ENCODE measurements at places on chromosomes 1 and 21.

- DNase-seq, result no peak
Observed at GRCh38 chr1:169426174-169426705, 1.0 kb downstream of the CCDC181 start.

- DNase-seq, result no peak
Observed at GRCh38 chr21:31050577-31051157, 12.4 kb upstream of the KRTAP19-8 start.

DNA sequence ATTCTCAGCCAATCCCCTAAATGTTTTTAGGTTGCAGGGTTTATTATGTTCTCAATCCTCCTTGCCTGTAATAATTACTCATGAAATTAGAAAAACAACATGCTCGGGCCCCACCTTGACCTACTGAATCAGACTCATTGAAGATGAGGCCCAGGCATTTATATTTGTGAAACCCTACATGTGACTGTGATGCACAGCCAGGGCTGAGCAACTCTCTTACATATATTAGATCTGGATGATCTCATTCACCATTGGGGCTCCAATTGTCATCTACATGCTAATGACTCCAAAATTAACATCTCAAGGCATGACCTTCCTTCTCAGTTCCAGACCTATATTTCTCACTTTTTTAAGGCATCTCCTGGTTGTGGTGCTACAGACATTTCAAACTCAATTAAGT, 103.3 kb downstream of the WDR3 start:
- DNase-seq, result no peak

- DNase-seq, result peak; percentile 12
Observed at GRCh38 chr1:19344372-19344810, 32.3 kb downstream of the SLC66A1 start.

DNA sequence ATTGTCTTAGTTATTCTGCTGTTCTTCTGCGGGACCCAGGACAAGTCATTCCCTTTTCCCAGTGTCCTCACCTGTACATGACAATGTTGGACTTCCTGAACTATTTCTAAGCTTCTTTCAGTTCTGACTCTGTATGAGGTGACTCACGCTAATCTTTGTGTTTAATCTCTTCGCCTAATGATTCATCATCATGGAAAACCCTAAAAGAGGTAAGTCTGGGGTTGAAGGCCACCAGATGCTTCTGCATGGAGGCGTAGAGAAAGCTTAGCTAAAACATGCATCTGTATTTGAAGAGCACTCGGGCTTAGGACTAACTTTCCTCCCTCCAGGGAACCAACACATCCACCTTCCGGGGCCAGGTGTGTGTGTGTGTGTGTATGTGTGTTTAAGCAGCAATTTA, 7.4 kb downstream of the SPRR5 start:
- no peak for DNase-seq

- DNase-seq, result no peak
Observed at GRCh38 chr21:14099570-14099969, 111.2 kb downstream of the LIPI start.

GRCh38 chr1:153659175-153659534, 652 bp downstream of the SNAPIN start:
- no peak for DNase-seq

GRCh38 chr1:109910123-109910962, at the start of gene CSF1:
CSF1 (plus strand) TSS chr1:109910849; CDS start chr1:109911024, 175 bp downstream.
- no peak for DNase-seq

DNA sequence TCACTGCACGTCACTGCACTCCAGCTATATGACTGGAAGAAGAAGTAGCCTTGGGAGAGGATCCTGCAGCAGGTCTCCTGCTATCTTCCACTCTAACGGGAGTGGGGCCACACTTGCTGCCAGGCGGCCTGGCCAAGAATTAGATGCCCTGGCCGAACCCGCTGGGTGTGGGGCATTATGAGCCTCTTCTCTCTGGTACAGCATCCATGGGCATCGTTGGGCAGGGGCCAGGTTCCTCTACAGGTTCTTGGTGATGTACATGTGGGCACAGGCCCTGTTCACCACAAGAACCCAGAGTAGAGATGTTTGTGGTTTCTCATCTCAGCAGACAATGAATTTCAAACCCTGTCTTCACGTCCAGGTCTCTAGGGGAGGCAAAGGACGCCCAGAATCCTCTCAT, 370.5 kb downstream of the NPHP4 start:
- no peak for DNase-seq

DNA sequence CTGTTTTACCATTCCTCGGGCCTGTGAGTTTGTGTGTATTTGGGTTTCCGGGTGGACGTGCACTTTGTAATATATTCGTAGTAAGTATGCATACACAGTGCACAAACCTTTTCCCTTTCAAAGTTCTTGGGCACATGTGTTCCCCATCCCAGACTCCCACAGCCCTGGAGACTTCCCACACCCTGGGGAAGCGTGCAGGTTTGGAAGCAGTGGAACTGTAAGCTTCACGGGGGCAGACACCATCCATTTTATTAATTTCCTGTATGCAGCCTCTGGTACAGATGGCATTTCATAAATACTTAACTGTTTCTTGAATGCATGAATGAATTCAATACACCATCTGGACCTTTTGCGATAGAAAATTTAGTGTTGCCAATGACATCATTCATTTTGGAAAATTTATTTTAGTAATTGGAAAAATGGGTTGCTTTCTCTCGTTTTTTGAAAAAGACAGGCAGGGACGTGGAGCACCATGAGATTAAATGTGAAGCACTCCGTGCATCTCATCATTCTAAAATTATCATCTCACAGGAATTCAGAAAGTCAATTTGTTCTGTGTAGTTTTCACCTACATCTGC, 10.8 kb downstream of the ETS2 start:
- no peak for DNase-seq

GRCh38 chr1:16021681-16022080, at the start of gene CLCNKA:
CLCNKA (plus strand) TSS chr1:16022036; CDS start chr1:16022620, 584 bp downstream.
- no peak for DNase-seq

- DNase-seq, result no peak
Observed at GRCh38 chr1:169338617-169339016, 29.0 kb downstream of the NME7 start.

DNA sequence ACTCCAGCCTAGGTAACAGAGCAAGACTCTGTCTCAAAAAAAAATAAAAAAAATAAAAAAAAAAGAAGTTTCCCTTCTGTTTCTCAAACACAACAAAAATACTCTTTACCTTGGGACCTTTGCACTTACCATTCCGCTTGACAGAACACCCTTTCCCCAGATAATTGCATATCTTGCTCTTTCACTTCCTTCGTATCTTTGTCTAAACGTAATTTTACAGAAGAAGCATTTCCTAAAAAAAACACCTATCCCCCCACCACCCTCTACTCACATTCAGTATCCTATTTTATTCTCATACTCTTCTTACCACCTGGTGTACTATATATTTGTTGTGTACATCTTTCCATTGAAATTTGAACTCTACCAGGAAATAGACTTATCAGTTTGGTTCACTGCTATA, 32.7 kb downstream of the ASH1L start:
- no peak for DNase-seq

DNA sequence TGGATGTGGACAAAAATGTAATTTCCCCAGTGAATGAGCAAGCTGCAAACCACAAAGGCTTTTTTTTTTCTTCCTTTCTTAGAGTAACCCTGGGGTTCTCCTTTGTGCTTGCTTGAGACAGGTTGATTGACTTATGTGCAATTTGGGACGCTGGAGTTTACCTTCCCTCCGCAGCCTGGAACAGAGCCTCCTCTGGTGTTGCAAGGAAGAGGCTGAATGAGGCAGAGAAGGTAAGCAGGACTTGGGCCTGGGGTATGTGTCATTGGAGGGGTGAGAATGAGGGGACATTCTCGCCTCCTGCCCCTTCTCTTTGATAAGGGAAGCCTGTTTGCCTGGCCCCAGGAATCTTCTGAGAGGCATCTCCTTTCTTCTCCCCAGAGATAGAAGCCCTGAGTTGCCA, 49.8 kb downstream of the NFASC start:
- no peak for DNase-seq

GRCh38 chr1:205310976-205311704, 10.4 kb downstream of the NUAK2 start:
- DNase-seq, result no peak

DNA sequence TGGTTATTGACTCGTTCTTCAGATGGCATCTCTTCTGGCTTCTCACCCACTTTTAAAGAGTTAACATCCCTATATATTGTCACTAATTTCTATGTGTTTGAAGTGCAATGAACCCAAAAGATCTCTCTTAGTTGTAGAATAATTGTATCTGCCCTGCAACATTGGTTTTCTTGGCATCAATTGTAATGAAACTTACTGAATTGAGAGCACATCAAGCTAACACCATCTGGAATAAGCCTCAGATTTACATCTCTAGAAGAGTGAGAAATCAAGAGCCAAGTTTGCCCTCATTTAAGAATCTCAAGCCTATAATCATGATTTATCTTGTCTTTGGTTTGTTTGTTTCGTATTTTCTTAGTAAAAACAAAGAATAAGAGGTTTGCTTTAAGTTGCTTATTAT, 372.6 kb upstream of the LRRC7 start:
- no peak for DNase-seq

- DNase-seq, result no peak
Observed at GRCh38 chr1:21095976-21096375, 80.7 kb downstream of the EIF4G3 start.

GRCh38 chr1:90402893-90403849, 313.9 kb downstream of the BARHL2 start:
- DNase-seq, result peak; percentile 8

DNA sequence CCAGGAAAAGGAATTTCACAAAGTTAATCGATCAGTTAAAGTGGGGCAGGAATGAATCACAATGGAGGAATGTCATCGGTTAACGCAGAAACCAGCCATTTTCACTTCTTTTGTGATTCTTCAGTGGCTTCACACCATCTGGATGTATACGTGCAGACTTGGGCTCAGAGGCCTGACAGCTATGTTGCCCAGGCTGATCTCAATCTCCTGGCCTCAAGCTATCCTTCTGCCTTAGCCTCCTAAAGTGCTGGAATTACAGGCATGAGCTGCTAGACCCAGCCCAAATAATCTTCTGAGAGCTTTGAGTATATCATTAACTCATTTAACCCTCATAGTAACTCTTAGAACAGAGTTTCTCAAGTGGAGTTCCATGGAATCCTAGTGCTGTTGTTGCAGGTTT, 126.5 kb upstream of the VANGL1 start:
- no peak for DNase-seq

DNA sequence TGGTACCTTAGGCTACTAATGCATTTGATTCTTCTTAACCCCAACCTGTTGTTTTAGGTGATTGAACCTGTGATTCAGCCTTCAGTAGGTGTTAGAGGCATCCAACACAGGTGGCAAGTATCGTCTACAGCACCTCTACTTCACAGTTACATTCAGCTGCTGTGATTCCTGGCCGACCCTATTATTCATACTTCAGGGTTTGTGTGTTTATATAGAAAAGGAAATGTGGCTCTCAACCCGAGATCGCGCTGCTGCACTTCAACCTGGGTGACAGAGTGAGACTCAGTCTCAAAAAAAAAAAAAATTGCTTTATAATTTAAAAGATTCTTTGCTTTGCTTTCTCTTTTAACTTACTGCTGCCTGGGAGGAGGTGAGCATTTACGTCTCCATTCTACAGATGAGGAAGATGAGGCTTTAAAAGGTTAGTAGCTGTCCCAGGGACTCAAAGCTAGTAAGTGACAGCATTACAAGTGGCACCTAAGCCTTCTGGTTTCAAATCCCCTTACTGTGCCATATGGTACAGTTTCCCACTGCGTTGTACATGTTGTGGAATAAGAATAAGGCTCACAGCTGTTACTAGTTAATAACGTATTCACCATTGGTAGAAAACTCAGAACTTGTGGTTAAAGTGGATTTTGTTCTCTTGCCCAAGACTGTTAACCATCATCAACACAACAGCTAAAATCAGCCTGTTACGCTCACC, 9.9 kb upstream of the GPR25 start:
- DNase-seq, result no peak

DNA sequence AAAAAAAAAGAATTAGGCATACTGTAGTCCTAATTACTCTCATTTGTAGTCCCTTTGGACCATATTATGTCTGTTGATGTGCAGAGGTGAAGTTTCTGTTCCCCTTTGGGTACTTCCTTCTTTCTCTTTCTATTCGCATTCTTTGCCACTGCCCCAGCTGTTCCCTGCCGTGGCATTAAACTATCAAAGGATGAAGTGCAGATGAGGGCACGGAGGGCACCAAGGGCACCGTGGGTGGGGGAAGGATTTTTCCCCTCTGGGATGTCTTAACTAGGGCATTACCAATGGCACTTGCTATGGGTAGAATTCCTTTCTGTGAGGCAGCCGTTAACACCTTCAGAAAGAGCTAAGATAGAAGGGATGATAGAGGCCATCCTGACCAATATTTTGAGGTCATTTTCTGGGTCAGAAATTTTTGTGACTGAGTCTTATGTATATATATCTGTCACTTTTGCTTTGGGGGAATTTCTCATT, 4.9 kb upstream of the MAPKAPK2 start:
- no peak for DNase-seq

DNA sequence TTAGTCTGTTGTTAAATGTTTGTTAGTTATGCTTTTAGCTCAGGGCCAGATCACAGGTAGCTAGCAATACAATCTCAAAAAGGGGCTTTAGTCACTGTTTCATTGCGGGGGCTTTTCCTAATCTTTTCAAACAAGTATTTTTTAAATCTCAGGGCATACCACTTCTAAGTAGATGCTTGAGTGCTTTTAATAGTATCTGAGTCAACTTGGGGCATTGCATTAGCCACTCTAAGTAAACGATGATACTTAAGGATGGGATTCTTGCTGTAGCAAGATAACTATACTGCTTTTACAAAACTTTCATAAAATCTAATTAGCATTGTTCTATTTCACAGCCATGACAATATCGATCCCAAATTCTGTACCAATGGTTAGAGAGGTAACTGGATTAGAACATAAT, 11.6 kb downstream of the CDC42BPA start:
- DNase-seq, result no peak

DNA sequence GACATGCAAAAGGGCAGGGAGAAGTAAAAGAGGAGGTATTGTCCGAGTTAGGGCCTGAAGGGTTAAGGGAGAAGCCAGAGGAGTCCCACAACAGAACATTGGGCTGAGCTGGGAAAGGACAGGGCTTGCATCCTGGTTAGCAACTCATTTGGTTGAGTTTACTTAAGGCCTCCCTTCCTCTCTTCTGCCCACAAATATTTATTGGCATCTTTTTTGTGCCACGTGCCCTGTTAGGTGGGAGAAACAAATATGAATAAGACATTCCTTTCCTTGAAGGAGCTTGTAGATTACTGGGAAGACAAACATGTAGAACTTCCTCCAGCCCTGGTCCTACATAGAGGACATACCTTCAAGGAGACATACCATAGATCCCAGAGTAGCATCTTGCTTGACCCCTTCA, 53.0 kb upstream of the PRELP start:
- no peak for DNase-seq

GRCh38 chr1:226545836-226546596, 2.5 kb upstream of the STUM start:
- no peak for DNase-seq

- DNase-seq, result no peak
Observed at GRCh38 chr1:68401506-68401905, 48.2 kb downstream of the RPE65 start.

GRCh38 chr1:40925834-40926410, 53.6 kb upstream of the CTPS1 start:
- DNase-seq, result no peak

GRCh38 chr1:162976628-162977027, 92.5 kb upstream of the RGS4 start:
- DNase-seq, result peak; percentile 78

GRCh38 chr1:243487649-243488227, 231.9 kb downstream of the SDCCAG8 start:
- DNase-seq, result no peak

GRCh38 chr1:227006226-227006796, 66.2 kb downstream of the COQ8A start:
- DNase-seq, result no peak

GRCh38 chr1:153238527-153238926, 21.0 kb upstream of the LORICRIN start:
- no peak for DNase-seq

Measured in NCI-H2081 (cell line).